ENCODE measurements at places on chromosomes 12 and 14. TPM values are rescaled to one million over a fixed set of nuclear protein-coding genes. Genes with fewer than 3 reads are reported as not detected.

ERBB3 gene
- 3.7 TPM for total RNA-seq

POTEM gene
- total RNA-seq = not detected

CLEC4D gene
- total RNA-seq = not detected

OR6C2 gene
- total RNA-seq = not detected

AQP6 gene
- not detected for total RNA-seq

IAPP gene
- not detected for total RNA-seq

KIF26A gene
- total RNA-seq = 0.39 TPM

MMP19 gene
- total RNA-seq = 3.3 TPM

RASSF3 gene
- total RNA-seq = 30.5 TPM

CDK4 gene
- 123 TPM for total RNA-seq

FAM186B gene
- 0.30 TPM for total RNA-seq

DNA sequence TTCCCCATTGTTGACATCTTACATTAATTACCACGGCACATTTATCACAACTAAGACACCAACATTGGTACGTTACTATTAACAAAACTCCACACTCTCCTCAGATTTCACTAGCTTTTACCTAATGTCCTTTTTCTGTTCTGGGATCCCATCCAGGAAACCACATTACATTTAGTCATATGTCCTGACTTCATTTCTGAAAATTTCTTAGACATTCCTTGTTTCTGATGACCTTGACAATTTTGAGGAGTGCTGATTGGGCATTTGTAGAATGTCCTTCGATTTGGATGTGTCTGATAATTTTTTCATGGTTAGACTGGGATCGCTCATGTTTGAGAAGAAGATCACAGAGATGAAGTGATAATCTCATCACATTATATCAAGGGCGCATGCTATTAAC, 34.6 kb upstream of the ACSM4 start:
- DNase-seq = peak; percentile 61

DNA sequence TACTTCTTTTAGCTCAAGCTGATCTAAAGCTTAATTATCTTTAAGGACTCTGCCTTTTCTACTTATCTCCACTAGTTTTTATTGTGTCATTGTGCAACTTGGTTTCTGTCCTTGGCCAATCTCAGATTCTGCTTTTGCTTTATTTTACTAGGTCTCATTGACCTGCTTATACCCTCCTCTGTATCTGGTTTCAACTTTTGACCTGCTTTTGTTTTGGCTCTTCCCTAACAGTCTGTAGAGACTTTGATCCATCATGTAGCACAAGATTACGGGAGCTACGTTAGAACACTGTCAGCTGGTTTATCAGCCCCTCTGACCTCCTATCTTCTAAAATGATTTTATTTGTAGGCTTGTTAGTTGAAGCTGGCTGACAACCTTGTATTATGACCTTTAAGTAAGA, 43.6 kb downstream of the ZCRB1 start:
- no peak for DNase-seq

GRCh38 chr14:93954900-93955849, 21.2 kb downstream of the ASB2 start:
- no peak for DNase-seq

DNA sequence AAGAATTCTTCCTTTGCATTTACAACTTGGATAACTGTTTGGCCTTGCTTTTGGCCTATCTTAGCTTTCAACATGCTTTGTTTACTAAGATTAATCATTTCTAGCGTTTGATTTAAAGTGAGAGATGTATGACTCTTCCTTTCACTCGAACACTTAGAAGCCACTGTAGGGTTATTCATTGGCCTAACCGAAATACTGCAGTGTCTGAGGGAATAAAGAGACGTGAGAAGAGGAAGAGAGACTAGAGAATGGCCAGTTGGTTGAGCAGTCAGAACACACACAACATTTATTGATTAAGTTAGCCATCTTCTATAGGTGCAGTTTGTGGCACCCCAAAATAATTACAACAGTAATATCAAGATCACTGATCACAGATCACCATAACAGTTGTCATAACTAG, 62.3 kb upstream of the CCDC175 start:
- DNase-seq = no peak

DNA sequence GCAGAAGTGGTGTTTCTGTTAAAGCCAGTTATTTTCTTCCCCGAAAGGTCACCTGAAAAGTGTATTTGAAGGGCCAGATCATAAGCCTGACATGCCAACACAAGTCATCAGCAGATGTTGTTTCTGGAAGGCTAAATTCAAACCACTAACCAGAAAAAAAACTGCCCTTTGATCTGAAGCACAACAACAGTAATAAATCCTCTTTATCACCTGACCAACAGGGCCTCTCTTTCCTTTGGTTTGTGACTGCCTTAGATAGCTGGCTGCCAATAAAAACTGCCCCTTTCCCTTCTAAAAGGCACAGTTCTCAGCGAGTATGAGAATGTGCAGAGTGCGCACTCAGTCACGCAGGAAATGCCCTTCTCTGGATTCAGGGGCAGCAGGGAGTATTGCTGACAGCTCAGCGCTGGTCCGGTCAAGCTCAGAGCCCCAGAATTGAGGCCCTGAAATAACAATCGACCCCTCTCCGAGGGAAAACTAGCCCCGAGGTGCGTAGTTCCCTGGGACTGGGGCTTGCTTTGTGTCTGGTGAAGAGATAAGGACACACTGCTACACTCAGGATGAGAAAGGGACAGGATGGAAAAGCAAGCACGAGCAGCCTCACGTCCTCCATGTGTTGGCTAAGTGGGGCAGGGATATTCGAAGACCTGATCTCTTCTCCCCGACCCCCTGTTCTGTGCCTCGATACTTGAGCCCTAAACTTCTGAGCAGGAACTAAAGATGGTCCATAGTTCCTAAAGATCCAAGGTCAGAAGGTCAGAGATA, 184.2 kb upstream of the GZMB start:
- DNase-seq = no peak

DNA sequence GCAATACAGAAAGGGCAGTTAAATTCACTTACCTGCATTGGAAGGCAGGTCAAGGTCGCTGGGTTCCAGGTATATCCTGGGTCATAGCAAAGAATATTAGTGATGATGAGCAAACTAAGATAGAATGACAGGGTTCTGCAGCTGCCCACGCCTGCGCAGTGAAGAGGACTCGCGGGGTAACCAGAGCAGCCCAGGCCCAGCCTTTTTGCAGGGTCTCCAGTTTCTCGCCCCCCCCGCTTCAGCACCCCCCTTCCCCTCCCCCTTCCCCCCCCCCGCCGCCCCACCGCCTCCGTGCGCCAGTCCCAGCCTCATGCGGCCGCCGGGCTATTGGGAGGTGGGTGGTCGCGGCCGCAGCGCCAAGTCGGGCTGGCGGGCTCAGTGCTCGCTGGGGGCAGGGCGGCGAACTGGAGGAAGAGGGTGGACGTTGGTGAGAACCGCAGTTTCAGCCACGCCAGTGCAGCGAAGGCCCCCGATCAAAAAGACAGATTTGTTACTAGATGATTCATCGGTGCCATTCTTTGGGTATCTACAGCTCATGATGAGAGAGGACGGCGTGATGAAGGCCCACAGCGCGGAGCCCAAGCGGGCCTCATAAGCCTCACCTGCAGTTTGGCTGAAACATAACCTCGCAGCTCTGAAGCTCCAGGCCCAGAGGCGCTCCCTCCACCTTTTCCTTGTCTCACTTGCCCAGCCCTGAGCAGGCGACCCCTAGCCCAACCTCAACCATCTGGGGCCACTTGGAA, 20.2 kb downstream of the SLC2A3 start:
- DNase-seq = no peak

DNA sequence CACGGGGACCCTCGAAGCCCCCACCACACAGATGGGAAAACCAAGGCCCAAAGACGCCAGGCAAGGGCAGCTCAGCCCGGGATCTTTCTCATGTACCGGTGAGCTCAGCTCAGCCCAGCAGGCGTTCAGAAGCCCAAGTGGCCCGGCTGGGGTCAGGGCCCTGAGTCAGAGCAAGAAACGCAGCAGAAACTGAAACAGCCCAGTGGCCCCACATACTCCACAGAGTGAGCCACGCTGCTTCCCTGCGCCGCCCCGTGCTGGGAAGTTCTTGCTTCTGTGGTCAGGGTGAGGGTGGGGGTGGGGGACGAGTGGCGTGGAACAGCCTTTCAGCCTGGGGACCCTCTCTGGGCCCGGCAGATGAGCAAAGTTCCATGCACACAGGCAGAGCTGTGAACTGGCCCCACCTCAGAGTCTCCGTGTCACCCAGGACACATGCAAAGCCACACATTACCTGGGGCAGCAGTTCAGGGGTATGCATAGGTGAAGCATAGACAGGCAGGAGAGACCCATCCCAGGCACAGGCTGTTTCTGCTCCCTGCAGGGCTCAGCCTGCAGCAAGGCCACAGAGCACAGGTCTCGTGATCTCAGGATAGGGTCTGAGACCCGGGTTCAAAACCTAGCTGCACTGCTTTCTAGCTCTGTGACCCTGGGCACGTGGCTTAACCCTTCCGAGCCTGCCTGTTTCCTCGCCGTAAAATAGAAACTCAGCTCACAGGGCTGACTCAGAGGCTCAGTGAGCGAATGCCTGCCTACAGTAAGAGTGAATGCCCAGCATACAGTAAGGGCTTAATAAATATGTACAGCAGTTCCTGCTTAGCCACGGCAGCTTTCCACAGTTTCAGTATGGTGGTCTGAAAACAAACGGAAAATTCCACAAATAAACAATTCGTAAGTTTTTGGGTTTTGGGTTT, 21.6 kb downstream of the NCOR2 start:
- no peak for DNase-seq

- peak; percentile 3 for DNase-seq
These were observed 501.5 kb upstream of the TBX3 start for GRCh38 chr12:115185506-115185905.

GRCh38 chr14:71248194-71248593, 340.9 kb downstream of the PCNX1 start:
- DNase-seq = no peak

GRCh38 chr14:81285245-81285644, 64.5 kb upstream of the GTF2A1 start:
- DNase-seq = no peak

DNA sequence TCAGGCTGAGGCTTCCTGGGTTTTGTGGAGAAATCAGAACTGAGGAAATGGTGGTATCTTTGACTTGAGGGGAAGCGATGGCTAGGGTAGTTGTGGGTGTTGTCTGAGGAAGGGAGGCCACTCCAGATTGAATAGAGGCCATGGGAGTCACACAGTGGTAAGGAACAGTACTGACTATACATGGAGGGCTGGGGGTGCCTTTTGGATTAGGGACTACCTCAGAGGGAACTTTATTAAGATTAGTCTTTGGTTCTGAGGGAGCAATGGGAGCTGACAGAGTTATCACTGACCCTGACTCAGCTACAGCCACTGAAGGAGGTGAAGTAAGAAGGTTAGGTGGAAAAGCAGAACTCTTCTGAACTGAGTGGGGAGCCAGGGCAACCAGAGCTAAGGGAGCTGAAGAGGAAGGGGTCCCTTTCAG, 4.4 kb downstream of the NACA start:
- DNase-seq = no peak

DNA sequence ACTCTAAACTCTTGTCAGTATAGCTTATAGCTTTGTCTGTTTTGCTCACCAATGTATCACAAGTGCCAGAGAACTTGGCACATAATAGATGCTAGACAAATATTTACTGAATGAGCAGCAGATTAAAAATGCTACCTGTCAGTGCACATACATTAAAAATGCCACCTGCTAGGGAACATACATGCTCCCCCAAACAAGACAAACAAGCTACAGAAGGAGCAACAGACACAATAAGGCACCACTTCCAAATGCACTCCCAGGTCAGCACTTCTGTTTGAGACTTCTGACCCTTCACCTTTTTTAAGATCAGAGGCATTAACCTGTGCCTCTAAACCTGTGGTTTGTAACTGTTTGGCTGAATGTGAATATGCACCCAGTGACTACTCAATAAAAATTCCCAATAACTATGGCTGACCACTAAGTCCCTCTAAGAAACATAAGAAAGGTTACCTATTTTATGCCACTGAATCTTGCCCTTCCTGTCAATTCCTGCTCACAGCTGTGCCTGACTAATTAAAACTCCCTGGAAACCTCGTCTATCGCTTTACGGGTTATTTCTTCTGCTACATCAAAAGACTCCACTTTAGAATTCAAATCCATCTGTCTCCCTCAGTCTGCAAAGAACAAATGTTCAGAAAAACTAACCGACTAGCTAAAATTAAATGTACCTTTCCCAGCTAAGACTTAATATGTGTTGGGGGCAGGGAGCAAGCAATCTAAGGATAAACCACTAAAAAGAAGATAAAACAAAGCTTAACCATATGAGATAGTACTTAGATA, 41.0 kb downstream of the HECTD4 start:
- no peak for DNase-seq

DNA sequence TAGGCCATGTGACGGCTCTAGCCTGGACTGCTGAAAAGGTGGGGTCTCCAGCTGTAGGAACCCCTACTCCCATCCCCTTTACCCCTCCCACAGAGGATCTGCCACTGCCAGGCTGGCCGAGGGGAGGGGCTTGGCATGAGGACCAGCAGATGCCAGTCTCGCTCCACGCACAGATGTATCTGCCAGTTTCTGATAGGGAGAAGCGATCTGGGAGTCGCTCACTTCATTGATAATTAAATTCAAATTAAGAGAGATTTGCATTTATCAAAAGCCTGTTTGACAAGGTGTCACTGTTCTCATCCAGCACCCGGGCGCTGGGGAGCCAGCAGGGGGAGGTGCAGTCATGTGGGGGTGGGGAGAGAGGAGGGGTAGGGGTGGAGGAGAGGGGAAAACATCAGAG, 217.6 kb upstream of the MYL2 start:
- DNase-seq = no peak

DNA sequence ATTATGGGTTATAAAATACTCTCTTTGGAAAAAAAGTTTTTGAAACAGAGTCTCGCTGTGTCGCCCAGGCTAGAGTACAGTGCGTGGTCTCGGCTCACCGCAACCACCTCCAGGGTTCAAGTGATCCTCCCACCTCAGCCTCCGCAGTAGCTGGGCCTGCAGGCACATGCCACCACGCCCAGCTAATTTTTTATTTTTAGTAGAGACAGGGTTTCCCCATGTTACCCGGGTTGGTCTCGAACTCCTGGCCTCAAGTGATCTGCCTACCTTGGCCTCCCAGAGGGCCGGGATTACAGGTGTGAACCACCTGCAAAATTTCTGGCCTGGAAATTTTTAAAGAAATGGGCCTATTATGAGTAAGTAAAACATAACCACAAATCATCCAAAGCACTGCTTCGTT, 3.8 kb downstream of the USP15 start:
- DNase-seq = no peak

- DNase-seq = no peak
These were observed 388.3 kb upstream of the GARIN6 start for GRCh38 chr12:99259040-99259934.

DNA sequence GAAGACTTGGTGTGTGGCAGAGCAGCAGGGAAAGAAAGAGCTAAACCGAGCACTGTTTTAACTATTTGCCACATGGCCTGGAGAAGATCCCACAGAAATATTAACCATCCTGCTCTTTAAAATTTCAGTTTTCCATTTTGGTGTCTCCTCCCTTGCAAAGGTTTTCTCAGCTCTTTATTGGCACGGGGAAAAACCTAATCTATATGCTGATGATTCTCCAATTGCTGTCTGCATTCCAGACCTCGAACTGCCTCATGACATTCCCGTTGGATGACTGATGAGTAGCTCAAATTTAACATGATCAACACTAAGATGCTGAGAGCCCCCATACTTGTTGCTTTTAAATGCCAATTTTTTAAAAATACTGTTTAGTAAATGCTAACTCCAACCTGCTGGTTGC, 115.0 kb downstream of the EMP1 start:
- DNase-seq = no peak

Measured in MCF 10A (cell line).